ENCODE measurements at places on chromosomes 11 and 22.

- DNase-seq, result no peak
Measured at GRCh38 chr11:35138606-35138942, 397 bp upstream of the CD44 start.

DNA sequence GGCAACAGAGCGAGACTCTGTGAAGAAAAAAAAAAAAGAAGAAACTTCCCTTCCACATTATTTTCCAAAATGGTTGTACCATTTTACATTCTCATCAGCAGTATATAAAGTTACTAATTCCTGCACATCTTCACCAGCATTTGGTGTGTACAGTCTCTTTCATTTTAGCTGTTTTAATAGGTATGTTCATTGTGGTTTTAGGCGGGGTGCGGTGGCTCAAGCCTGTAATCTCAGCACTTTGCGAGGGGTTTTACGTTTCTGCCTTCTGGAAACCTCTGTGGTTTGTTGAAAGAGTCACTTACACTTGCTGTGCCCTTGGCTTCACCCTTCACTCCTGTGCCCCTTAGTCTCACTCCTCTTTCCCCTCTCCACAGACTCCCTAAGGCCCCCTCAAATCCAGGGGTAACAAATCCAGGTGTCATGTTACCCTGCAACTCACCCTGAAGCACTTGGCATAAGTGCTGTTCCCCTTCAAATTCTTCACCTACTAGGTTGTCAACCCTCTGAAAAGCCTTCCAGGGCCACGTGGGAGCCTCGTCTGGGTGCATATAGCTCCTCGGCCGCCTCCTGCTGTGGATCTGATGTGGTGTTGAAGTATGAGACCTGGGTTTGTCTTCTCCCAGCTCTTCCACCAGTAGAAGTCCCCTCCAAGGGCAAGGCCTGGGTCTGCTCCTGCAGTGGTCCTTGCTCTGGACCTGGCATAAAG lies 20.8 kb downstream of the TOB2 start:
- DNase-seq, result peak; percentile 44

DNA sequence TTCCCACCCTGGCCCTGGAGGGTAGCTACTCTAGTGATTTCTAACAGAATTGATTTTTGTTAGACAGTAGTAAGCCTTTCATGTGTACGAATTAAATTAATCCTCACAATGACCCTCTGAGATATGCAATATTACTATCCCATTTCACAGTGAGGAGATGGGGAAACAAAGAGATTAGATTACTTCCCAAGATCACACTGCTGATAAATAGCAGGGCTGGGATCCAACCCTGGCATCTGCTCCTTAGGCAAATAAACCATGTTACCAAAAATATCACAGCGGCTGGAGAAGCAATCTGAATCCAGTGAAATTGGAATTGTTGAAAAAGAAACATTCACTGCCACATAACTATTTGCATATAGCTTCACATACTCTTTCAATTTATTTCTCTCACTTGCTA lies 12.8 kb upstream of the CAVIN3 start:
- no peak for DNase-seq

DNA sequence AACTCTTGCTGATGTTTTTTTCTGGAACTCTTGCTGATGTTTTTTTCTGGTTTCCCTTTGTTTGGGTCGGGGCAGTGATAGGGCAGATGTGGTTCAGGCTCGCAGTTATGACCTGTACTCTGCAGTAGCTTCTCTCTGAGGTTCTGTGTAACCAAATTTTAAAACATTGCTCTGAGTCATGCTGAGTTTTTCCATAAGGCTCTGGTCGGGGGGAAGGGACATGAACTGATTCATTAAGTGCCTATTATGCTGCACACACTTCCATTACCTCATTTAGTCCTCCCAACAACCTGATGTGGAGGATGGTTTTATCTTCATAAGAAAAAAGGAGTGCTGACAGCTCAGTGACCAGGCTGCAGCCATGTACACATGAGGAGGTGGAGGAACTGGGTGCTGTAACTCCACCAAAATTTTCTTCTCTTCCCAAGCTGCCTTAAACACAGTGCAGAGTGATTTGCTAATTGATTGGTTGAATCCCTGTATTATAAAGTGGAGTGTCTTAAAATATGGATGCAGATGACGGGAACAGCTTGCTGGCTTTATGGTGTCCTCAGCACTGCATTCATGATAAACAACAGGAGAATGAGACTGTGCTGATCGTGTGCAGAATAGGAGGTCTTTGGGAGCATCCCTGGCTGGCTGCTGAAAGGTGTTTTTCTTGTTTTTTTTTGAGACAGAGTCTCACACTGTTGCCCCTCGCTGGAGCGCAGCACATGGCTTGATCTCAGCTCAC lies 19.1 kb downstream of the TNRC6B start:
- DNase-seq, result peak; percentile 59

DNA sequence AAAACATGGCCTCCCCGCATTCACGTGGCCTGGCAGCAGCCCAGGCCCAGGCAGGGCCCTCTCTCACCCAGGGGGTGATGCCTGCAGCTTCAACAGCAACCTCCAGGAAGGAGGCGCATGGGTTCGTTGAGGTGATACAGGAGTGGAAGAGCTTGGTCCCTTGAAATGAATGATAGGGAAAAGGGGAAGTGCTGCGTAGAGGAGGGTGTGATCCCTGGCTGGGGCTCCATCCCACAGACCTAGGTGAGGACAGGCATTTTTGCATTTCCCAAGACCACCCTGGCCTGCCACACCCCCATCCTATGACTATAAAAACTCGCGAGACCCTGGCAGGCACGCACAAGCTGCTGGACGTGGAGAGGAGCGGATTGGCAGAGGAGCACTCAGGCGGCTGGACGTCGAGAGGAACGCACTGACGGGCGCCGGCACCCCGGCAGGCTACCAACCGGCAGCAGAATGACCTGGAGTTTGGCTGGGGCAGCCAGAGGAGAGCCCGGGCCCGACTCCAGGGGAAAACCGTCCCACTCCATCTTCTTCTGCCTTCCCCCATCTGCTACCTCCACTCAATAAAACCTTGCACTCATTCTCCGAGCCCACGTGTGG lies 32.6 kb downstream of the RTN4R start:
- no peak for DNase-seq

DNA sequence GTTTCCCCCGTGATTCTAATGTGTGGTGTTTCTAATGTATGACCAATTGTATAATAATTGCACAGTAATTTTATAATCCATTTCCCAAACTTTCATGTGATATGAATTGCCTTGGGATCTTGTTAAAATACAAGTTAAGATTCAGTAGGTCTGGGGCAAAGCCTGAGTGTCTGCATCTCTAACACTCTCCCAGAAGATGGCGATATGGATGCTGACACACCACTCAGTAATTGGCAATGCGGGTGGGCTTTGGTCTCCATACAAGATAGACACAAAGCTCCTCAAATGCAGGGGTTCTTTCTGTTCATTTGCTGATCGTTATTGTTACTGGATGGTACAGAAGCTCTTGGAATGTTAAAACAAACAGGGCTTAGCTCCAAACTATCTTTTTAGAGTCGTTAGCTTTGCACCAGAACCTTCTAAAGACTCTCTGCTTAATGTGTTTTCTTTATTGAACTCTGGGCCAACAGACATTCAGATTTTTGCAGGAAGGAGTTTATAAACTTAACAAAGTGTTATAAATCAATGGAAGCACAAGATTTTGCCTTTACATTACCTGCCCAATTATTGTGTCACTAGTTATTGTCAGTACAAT lies 45.4 kb upstream of the ANO3 start:
- no peak for DNase-seq

- no peak for DNase-seq
Measured at GRCh38 chr11:96869207-96869606, 479.4 kb downstream of the JRKL start.

DNA sequence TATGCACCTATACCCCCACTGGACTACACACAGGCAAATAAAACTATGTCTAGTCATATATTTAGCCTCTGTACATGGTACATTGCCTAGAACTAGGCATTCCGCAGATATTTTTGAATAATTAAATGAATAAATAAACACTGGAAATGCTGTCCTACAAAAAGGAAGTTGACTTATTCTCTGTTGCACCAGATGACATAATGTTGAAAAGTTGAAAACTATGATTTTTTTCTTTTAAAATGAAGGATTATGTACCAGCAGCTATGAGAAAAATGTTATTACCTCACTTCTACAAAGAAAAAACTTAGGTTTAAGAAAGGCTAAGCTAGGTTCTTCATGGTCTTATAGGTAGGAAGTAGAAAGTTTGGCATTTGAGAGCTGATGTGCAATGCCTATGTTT lies 856.6 kb downstream of the METTL15 start:
- DNase-seq, result no peak

GRCh38 chr11:33151399-33151798 lies 9.9 kb downstream of the CSTF3 start:
- DNase-seq, result no peak

DNA sequence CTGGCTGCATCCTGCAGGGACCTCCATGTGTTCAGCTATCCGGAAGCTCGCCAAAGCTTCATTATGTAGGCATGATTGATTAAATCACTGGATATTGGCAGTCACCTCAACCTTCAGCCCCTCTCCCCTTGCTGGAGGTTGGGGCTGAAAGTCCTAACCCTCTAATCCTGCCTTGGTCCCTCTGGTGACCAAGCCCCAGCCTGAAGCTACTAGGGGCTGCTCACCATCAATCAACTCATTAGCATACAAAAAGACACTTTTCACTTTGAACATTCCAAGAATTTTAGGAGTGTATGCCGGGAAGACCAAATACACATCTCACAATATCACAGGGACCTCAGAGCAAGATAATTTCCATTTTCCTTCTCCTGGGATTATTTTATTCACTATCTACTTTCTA lies 38.8 kb upstream of the TPBGL start:
- DNase-seq, result no peak

DNA sequence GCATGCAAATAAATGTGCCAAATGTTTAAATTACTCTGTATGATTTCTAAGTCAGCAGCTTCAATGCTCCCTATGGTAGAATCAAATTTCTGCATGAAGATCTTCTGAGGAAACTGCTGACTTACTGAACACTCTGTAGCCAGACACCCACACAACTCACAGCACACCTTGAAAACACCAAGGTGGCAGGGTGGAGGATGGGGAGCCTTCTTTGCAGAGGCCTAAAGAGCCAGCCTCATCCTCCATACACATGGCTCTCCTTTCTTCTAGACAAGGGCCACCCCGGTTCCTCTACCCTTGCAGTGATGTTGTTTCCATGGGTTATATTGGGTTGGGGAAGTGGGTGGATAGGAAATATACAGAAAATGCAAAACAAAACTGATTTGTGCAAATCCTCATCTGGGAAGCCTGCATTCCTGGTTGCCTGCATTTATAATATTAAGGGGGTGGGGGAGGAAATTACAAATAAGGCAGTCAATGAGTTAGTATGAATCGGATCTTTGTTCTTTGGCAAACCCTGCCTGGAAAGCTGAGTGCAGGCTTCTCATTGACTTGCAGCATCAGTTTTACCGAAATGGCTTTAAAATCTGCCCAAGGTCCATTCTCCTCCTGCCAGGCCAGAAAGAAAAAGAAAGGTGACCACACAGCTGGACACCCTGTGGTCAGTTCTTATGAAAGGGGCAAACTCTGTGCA lies 15.8 kb upstream of the ETS1 start:
- no peak for DNase-seq

- peak; percentile 23 for DNase-seq
Measured at GRCh38 chr22:35921777-35922176, 106.8 kb downstream of the RBFOX2 start.

GRCh38 chr11:61474013-61474643 lies 34.4 kb upstream of the LRRC10B start:
- no peak for DNase-seq

DNA sequence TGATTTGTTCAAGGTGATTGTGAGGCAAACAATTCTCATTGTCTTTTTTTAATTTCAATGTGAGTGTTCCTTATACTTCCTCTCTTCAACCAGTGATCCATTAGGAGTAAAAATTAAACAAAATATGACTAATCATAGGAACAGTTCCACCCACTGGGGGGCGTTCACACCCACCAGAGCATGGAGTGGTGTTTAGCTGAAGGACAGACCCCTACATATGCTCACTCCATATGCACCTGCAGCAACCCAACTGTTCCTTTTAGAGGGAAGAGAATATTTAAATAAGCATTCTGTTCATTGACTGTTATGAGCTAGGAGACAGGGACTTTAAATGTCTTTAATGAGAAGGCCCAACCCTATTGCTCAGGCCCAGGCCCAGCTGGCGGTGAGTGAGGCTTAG lies 78.7 kb upstream of the DRD2 start:
- no peak for DNase-seq

- no peak for DNase-seq
Measured at GRCh38 chr11:96219981-96220623, 122.9 kb downstream of the MAML2 start.

DNA sequence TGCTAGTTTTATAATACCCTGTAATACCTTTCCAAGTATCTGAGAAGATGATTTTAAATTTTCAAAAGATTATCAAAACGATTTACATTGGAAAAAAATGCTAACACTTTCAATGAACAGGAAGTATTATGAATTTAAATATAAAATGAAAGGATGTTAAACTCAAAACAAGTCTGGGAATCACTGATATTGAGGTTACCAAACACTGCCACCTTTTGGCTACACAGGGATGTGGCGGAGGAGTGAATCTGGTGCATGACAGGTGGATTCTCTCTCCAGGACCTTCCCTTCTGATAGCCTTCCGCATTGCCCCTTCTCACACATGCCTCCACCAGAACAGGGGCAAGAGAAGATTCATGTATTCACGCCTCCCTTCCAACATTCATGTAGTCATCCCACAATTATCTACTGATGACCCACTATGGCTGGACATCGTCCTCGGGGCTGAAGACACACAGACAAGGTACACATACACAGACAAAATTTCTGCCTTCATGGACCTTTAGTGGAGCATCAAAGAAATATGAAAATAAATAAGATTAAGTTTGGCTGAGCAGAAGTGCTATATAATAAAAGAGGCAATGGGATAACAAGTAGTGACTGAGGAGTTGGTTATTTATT lies 34.7 kb downstream of the ATG16L2 start:
- peak; percentile 34 for DNase-seq

- DNase-seq, result no peak
Measured at GRCh38 chr22:24496661-24497060, 1.5 kb downstream of the UPB1 start.

DNA sequence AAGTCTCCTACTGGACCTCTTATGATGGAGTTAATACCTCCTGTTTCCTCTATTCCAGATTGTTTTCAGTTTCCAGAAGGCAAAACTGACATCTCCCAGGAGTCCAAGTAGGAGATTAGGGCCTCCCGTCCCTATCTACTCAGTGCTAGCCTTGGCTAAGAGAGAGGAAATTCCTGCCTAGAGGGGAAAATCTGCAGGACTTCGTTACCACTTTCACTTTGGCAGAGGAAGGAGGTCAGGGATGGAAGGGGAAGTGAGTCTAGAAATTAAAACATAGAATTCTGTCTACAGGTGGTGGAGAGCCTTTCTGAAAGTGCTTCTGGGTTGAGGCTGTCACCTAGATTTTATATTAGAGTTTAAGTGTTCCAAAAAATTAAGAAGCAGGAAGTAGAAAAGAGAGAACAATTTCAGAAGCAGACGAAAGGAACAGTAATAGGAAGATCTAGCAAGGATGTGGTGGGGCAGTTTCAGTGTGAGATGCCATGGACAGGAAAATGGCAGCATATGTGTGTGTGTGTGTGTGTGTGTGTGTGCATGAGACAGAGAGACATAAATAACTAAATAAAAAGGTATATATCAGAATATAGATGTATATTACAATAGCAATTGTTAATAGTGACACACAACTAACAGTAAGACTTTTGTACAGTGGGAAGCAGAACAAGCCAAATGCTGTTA lies 2.4 kb upstream of the TRIM68 start:
- peak; percentile 16 for DNase-seq

- no peak for DNase-seq
Measured at GRCh38 chr11:37724315-37724714, 1126.3 kb upstream of the RAG2 start.

- DNase-seq, result no peak
Measured at GRCh38 chr22:39653787-39654077, 83.2 kb downstream of the CACNA1I start.

- DNase-seq, result no peak
Measured at GRCh38 chr22:27870234-27871191, 48.5 kb downstream of the PITPNB start.
